ENCODE measurements at places on chromosomes 12 and 14.

DNA sequence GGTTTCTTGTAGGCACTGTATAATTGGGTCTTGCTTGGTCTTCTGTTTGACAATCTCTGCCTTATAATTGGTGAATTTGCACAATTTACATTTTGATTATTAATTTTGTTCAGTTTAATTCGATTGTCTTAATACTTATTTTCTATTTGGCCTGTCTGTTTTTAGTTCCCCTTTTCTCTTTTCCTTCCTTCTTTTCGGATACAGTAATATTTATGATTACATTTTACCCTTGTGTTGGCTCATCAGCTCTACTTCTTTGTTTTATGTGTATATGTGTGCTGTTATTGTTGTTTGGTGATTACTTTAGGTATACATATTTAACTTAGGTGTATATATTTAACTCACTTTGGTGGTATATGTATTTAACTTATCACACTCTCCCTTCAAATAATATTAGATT lies 12.8 kb upstream of the BEGAIN start:
- DNase-seq: no peak

- no peak for DNase-seq
Observed at GRCh38 chr14:23005451-23006187, 4.3 kb downstream of the C14orf93 start.

DNA sequence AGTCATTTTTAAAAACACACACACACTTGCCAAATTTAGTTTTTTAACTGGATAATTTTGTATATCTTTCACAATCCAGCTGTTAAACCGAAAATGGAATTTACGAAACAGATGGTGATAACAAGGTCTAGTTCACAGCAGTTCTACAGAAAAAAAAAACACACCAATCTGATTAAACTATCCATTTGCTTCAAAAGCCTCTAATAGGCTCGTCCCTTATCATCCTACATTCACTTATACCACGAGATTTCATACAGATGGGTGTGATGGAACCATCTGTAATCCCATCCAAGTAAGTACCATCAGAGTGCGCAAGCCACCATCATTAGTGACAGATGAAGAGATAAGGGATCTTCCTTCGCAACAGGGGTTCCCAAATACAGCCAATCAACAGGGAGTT lies 20.1 kb downstream of the GCH1 start:
- no peak for DNase-seq

DNA sequence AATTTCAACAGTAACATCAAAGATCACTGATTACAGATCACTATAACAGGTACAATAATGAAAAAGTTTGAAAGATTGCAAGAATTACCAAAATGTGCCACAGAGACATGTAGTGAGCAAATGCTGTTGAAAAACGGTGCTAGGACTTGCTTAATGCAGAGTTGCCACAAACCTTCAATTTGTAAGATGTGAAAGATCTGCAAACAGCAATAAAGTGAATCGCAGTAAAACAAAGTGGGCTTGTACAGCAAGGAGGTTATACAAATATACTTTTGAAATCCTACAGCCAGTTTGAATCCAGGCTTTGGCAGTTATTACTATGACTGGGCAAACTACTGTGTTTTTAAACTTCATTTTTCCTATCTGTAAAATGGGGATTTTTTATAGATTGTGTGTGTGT lies 1.0 kb upstream of the PLEKHA5 start:
- no peak for DNase-seq

GRCh38 chr12:66877925-66878324 lies 199.0 kb upstream of the GRIP1 start:
- DNase-seq: no peak

- DNase-seq: no peak
Observed at GRCh38 chr14:92567173-92567725, 53.7 kb downstream of the RIN3 start.

GRCh38 chr14:93803408-93804318 lies 15.4 kb upstream of the PRIMA1 start:
- DNase-seq: no peak

DNA sequence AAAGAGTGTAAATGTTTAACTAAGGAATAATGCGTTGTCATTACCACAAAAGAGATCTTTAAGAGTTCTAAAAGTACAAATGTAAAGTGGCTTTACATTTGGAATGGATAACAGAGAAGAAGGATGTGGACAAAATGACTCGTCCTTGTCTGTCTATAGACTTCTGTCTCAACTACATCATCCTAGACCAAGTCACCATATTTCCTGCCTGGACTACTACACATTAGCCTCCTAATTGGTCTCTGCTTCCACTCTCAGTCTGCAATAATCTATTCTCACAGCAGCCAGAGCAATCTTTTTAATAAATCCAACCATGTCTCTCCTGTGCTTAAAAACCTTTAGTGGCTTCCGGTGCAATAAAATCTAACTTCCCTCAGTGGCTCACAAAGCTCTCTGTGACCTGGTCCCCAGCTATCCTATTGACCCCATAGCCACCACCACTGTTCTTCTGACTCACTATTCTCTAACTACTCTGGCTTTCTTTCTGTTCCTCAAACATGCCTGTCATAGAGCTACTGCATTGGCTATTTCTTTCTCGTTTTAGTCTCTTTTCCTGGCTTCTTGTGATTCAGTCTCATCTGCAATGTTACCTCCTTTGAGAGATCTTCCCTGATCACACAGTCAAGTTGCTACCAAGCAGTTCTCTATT lies 91.1 kb downstream of the MYF5 start:
- DNase-seq: no peak

DNA sequence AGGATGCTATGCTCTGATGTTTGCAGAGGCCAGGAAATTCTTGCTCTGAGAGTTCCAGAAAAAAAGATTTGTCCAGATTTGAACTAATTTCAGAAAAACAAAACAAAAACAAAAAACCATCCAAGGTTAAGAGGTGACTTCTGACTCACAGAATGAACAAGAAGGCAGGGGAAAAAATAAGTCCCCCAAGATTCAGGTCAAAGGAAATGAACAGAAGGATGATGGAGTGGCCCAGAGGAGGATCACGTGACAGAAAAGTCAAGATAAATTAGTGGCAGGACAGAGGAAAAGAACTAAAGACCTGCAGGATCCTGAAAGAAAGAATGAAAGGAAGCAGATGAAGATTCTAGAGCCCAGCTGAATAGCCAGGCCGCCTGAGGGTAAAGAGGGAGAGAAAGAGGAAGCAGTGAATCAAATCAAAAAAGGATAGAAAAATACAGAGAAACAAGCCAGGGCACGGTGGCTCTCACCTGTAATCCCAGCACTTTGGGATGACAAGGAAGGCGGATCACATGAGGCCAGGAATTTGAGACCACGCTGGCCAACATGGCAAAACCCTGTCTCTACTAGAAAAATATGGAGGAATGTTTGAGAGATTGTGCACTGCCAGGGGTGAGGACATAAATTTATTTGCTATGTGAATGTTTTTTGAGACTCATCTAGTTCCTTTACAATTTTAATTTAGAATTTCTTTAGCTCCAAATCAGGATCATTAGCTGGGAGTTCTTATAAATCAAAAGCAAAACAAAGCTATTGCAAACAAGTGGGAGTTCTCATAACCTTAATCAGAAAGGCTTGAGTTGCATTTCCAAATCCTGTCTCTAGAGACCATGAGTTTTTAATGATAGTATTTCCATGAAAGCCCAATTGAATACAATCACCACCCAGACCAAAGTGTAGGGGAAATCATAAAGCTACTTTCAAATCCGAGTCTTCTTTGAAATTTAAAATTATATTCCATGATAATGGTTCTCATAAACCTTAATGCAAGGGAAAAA lies 217.1 kb upstream of the PLEKHG7 start:
- no peak for DNase-seq

- DNase-seq: no peak
Observed at GRCh38 chr14:64266239-64266638, 27.9 kb downstream of the ESR2 start.

Measured in CD4-positive, alpha-beta T cell treated with Interleukin-17A for 4 hours (primary cell).